ENCODE measurements at places on chromosomes 16 and 17.

- DNase-seq: no peak
These were observed 157.1 kb downstream of the KATNIP start for GRCh38 chr16:27706866-27707685.

DNA sequence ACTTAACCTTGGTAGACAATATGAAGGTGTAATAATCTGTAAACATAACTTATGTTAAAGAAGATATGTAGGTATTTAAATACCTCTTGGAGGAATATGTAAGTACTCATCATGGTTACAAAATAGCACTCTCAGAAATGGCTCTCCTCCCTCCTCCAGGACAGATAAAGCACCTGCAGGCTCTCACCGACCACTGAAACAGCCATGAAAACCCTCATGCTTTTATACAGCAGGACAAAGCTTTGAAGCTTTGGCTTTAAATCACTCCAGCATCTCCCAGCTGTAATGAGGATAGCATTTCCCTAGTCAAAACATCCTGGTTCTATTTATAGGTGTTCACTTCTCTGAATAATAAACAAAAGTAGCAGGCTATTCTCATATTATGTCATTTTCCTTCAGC is 69.1 kb upstream of the PMFBP1 start:
- no peak for DNase-seq

- no peak for DNase-seq
These were observed 85.9 kb downstream of the SNX29 start for GRCh38 chr16:12062343-12063003.

DNA sequence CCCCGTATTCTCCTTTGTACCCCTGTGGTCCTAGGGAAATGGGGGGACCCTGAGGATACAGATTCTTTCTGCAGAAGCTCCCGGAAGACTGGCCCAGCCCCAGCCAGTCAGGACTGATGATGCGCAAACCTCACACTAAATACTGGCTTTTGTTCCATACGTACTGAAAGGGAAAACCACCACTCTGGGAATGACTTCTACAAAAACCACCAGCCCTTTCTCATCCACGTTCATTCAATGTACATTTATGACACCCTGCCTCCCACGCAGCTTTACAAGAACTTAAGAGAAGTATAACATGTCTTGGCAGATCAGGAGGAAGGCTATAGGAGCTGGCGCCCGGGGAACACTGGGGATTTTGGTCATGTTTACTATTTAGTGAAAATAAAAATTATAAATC is 70.6 kb downstream of the MARCHF10 start:
- DNase-seq: no peak

- no peak for DNase-seq
These were observed 121.4 kb upstream of the FOXF1 start for GRCh38 chr16:86388976-86389375.

- no peak for DNase-seq
These were observed 66.6 kb downstream of the ANKRD11 start for GRCh38 chr16:89423681-89424260.

DNA sequence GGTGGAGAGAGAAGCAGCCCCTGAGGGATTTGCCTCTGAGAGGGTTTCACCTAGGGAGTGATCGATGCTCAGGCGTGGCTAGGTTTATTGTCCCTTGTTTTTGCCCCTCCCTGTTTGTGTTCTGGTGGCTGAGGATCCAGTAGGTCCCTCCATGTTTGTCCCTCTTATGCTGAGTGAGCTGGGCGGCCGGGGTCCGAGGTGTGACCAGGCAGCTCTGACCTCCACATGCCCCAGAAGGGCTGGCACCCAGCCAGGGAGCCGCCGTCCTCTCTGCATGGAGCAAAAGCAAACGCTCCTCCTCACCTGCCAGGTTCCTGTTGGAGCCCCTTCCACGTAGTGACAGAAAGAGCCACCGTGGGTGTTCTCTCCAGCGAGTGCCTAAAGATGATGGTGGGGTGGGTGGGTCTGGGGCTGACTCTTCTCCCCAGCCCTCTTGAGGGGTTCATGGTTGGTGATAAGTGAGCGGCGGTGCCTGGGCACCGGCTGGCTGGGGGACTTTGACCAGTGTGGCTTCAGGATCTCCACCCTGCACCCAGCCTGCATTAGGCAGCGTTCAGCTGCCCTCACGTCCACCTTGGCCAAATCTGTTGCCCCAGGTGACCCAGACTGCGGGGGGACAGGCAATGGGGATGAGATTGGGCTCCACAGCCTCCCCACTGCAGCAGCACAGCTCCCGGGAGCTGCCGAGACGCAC is 14.1 kb upstream of the NUDT16L1 start:
- no peak for DNase-seq

DNA sequence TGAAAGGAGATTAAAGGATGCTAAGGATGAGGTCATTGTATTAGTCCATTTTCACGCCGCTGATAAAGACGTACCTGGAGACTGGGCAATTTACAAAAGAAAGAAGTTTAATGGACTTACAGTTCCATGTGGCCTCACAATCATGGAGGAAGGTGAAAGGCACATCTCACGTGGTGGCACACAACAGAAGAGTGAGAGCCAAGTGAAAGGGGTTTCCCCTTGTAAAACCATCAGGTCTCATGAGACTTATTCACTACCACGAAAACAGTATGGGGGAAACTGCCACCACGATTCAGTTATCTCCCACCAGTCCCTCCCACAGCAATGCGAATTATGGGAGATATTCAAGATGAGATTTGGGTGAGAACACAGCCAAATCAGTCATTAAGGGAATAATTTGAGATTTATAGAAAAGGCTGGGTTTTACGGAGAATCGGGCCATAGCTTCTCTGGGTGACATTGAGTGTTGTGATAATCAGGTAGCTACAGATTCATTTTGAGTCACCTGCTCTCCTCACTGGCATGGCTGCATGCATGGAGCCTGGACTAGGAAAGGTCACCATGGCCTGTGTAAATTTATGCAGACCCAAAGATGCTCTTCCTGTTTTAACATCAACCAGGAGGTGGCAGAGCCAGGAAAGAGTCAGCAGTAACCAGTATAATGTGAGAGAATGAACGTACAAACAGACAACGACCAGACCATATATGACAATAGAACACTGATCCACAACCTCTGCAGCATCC is 40.5 kb upstream of the DYNLRB2 start:
- no peak for DNase-seq

GRCh38 chr17:57582881-57583756 is 162.0 kb downstream of the CCDC182 start:
- no peak for DNase-seq

GRCh38 chr16:7013990-7014389 is 318.7 kb upstream of the RBFOX1 start:
- DNase-seq: no peak

DNA sequence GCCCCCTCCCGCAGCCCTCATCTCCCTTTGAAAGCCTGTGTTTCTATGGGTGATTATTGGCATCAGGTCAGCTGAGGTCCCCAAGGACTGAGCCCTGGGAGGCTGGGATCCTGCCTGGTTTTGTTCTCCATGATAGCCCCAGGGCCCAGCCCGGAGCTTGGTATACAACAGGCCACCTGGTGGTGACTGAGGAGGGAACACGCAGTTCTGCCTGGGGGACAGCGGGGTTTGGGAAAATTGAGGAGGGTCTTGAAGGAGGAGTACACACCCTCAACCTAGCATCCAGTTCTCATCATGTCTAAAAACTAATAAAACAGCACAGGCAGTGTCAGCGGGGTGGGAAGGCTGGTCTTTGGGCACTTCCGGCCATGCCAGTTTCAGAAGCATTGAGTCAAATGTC is 335.1 kb downstream of the CPPED1 start:
- DNase-seq: no peak

GRCh38 chr16:9072806-9073341 is 18.6 kb upstream of the HAPSTR1 start:
- DNase-seq: no peak

DNA sequence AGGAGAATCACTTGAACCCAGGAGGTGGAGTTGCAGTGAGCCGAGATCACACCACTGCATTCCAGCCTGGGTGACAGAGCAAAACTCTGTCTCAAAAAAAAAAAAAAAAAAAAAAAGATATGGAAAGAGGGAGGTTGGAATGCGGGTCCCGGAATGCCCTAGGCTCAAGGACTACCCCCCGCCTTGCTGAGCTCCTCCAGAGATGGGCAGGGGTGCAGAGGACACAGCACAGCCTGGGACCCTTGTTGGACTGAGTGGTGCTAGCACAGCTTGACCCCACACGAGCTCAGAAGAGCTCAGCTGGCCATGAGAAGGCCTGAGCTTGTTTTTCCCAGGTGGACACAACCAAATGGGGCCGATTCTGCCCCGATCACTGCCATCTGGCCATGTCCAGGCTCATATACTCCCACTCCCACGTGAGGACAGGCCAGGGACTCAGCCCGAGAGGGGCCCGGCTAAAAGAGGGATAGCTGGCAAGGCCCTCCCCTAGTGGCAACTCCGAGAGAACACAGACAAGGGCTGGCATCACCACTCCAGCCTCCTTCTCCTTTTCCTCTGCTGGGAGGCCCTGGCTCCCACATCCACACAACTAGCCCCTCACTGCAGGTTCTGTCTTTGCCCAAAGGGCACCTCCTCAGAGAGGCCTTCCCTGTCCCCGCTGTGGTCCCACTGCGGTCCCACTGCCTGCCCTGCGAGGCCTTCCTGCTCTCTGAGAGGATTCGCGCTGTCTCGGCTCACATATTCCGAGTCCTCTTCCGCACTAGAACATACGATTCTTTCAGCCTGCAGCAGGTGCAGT is 11.0 kb downstream of the SGCA start:
- DNase-seq: no peak

DNA sequence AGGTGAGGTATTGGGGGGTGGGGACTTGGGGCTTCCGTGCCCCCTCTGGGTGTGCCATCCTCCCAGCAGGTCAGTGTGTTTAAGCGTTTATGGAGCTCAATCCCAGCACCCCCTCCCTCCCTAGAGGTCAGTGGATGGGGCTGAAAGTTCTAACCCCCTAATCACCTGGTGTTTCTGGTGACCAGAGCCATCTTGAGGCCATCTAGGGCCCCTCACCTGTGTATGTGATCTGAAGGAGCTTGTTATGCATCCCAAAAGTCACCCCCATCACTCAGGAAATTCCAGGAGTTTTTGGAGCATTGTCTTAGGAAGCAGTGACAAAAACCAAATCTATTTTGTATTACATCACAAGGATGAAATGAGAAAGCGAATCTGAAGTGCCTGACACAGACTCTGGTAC is 67.8 kb upstream of the NOL11 start:
- DNase-seq: no peak

- DNase-seq: no peak
These were observed 12.9 kb upstream of the CRISPLD2 start for GRCh38 chr16:84806890-84807258.

DNA sequence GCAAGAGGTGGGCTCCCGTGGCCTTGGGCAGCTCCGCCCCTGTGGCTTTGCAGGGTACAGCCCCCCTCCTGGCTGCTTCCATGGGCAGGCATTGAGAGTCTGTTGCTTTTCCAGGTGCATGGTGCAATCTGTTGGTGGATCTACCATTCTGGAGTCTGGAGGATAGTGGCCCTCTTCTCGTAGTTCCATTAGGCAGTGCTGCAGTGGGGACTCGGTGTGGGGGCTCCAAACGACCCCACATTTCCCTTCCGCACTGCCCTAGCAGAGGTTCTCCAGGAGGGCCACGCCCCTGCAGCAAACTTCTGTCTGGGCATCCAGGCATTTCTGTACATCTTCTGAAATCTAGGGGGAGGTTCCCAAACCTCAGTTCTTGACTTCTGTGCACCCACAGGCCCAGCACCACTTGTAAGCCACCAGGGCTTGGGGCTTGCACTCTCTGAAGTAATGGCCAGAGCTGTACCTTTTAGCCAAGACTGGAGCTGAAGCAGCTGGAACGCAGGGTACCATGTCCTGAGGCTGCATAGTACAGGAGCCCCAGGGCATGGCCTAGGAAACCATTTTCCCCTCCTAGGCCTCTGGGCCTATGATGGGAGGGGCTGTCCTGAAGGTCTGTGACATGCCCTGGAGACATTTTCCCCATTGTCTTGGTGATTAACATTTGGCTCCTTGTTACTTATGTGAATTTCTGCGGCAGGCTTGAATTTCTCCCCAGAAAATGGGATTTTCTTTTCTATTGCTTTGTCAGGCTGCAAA is 6.0 kb downstream of the PRKAR1A start:
- no peak for DNase-seq

DNA sequence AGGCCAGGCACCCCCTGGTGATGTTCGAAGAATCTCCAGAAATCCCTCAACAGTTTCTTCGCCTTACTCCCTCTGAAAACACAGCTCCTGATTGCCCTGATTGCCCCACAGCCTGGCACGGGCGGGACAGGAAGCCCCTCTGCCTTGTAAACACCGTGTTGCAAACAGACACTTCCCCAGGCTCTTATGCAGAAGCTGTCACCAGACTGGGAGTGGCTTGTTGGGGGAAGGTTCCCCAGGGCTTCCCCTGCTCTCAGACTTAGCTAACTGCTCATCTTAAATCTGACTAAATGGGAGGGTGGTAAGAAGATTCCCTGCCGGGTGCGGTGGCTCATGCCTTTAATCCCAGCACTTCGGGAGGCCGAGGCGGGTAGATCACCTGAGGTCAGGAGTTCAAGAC is 11.2 kb downstream of the PIK3R5 start:
- no peak for DNase-seq

DNA sequence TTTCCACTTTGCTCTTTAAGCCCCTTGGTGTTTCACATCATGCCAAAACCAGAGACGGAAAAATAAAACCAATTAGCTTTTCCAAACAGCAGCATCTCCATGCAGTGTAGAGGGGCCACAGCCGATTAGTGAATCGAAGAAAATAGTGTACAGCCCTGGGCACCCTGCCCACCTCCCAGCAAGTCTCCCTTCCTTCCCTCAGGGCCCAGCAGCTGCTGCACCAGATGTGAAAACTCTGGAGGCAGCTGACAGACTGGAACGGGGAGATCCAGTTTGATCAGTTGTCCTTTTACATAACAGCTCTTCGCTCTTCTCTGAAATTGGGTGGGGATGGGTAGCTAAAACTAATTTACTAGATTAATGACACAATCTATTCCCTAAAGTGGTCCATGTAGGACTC is 19.3 kb downstream of the TMEM11 start:
- DNase-seq: no peak

DNA sequence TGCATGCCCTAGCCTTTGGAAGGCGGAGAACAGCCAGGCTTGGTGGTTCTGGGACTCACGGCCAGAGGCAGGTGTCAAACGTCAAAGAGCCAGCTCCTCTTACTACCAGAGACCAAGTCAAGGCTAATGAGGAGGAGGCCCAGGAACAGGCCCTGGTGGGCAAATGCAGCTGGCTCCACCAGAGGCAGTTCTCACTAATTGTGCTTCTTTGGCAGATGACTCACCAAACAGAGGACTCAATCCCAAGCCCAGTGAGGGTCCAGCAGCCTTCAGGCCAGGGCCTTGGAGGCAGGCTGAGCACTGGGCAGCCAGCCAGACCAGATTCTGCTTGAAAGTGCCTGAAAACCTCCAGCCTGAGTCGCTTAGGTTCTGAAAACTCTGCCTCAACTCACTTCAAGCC is 336.5 kb upstream of the CDH5 start:
- no peak for DNase-seq

GRCh38 chr17:81228420-81228819 is 5.7 kb upstream of the CEP131 start:
- DNase-seq: no peak

- DNase-seq: no peak
These were observed 7.9 kb downstream of the MYBBP1A start for GRCh38 chr17:4547118-4547906.

GRCh38 chr17:30031214-30031869 is 85.3 kb upstream of the NSRP1 start:
- DNase-seq: no peak

GRCh38 chr16:69890114-69890891 is 60.8 kb upstream of the CLEC18A start:
- DNase-seq: peak; percentile 77
